ENCODE measurements at places on chromosomes 4 and X.

DNA sequence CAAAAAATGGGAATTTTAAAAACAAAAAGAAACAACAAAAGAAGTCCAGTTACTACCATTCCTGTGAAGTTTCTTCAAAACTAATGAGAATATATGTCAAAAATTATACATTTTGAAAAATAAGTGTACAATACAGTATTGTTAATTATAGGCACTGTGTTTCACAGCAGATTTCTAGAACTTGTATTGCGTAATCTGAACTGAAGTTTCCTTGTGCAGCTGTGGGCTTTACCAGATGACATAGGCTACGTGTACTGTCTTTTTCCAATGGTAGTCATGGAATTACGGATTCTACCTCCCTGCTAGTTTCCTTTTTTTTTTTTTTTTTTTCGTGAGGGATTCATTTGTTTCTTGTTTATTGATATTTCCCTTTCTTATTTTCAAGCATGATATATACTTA, 113.8 kb upstream of the GABRA2 start:
- DNase-seq = no peak

GRCh38 chrX:136691028-136691809, 43.3 kb downstream of the CD40LG start:
- DNase-seq = no peak

DNA sequence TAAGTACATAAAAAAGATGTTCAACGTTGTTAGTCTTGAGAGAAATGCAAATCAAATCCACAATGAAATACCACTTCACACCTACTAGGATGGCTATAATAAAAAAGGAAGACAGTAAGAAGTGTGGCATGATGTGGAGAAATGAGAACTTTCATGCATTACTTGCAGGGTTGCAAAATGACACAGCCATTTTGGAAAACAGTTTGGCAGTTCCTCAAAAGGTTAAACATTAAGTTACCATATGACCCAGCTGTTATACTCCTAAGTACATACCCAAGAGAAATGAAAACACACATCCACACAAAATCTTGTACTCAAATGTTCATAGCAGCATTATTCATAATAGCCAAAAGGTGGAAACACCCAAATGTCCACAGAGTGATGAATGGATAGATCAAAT, 25.8 kb upstream of the LIMCH1 start:
- no peak for DNase-seq

DNA sequence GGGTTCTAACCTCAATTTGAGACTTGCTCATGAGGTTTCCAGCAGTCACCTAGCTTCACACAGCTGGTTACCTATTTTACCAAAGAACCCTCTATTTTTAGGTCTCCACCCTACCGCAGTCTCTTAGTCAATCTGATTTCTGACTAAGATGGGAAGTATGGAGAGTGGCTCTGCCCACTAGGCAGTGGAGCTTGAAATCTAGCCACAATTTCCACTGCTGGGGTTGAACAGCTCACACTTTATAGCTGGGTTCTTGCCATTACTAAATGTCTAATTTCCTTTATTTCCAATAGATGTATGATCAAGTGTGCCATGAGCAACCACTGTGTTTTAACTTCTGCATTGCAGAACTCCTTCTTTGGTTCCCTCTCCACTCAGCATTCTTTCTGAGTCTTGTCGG, 43.1 kb downstream of the GASK1B start:
- DNase-seq = no peak

GRCh38 chr4:112377171-112377570, 80.0 kb downstream of the ALPK1 start:
- DNase-seq = no peak

Data from stimulated activated CD4-positive, alpha-beta T cell treated with anti-CD3 and anti-CD28 coated beads, TNF-alpha, amount 100 ng/mL, for 4 hours (primary cell).